ENCODE measurements at places on chromosomes 13 and 19.
A peak's percentile ranks its signal among the peaks of the same experiment; 100 is the strongest.

- DNase-seq = no peak
Observed at GRCh38 chr13:80100636-80101035, 240.3 kb downstream of the SPRY2 start.

GRCh38 chr19:38274739-38275138 lies 10.4 kb downstream of the SPINT2 start:
- DNase-seq = no peak

DNA sequence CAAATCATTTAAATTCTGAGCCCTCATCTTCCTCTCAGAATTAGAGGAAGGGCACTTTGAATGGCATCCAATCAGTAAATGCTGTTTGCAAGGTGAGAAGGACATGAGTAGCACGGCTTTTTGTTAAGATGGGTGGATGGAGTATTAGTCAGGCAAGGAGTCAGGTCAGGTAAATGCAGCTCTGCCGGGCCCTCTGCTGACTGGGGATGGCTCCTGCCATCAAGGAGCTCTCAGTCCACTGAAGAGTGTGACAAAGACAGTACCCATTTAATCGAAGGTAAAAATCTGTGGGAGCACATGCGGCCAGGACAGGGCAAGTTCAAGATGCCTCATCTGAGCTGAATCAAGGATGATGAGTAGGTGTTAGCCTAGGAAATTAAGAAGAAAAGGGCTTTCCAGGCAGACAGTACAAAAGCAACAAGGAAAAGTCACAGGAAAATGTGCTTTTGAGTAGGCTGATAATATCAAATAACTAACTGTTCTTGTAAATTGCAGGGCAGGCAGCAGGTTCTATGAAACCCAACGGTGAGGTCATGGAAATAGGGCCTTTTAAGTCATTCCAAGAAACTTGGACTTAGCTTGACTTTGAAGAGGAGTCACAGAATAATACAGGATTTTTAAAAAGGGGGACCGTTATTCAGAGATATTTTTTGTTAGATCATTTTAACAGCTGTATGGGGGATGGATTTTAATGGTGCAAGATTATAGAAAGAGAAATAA lies 670.5 kb upstream of the ARGLU1 start:
- DNase-seq = no peak

DNA sequence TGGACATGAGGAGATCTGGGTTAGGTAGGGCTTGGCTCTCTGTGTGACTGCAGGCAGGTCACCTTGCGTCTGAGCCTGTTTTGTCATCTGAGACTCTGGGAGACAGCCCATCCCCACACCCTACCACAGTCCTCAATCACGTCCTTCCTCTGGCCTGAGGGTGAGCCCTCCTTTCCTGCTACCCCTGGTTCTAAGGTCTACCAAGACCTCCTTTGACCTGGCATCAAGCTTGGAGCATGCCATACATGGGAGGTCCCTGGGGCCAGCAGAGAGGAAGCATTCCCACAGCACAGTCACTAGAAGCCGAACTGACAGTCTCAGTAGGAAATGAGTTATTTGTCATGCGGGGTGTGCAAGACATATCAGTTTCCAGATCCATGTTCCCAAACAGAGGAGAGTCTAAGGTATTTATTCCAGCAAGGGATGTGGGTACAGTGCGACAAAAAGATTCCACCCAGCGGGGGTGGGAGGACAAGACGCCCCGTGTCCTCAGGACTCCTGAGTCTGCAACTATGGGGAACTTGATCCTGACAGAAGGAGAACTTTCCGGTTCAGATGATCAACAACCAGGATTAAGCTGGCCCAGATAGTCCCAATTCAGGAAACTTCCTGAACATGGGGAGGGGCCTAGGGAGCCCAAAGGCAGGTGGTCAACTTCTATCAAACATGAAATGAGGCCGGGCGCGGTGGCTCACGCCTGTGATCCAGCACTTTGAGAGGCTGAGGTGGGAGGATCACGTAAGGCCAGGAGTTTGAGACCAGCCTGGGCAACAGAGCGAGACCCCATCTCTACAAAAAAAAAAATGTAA lies 9.5 kb downstream of the ARRDC2 start:
- DNase-seq = no peak

DNA sequence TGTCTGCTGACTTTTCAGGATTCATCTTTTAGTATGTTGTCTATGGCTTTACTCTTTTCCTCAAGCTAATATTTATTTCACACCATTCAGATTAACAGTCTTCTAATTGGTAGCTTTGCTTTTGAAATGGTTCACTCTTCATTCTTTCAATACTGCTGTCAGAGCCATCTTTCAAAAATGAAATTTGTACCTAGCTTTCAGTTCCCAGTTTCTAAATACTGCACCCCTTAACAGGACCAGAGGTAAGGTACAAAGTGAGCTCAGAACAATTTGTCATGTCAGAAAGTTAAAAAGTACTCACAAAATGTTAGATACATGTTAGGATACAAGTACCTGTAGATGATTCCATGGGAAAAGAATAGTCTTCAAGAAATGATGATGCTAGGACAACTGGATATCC lies 83.0 kb downstream of the FNDC3A start:
- no peak for DNase-seq

DNA sequence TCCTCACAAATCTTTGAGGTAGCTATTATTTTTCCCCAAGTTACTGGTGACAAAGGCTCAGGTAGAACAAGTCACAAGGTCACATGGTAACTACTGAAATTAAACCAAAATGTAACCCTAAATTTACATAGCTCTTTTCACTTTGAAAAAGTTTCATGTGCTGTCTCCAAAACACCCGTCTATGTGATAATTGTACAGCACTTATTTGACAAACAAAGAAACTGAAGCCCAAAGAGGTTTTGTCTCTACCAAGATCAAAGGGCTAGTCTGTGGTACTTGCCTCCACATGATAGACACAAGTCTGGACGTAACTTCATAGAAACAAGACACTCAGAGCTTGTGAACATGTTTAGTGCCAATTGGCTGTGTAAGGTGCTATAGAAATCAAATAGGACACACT lies 108.3 kb downstream of the SACS start:
- DNase-seq = no peak

DNA sequence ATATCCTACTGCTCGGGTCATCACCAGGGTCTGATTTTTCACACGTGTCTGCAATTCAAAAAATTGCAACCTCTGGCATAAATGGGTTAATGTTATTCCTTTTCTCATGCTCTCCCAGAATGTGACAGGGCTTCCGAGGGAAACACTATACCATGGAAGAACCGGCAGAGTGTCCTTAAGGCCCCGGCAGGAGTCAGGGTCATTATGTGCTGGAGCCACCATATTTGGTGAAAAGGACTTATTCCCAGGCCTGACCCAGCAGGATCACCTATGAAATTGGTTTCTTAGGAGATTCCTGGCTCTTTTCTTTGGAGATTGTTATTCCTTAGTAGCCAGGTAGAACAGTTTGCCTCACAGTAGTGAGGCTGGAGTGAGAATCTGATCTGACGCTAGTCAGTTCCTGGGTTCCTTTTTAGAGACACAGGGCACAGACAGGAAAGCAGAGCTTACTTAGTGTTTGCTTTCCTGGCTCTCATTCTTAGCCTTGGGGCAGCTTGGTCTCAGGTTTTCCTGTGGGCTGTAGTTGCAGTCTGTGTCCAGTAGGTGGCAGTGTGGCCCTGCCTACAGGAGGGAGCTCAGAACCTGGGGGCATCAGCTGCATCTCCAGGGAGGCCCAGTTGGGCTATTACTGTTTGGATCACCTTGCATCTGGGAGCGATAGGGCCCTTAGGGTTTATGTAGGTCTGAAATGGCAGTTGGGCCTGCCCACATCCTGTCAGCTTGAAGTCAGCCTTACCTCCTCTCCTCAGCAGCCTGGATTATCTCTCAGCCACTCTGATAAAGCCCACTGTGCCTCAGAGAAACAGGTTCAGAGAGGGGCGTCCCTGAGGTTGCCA lies 12.4 kb downstream of the SNRNP70 start:
- peak; percentile 67 for DNase-seq

DNA sequence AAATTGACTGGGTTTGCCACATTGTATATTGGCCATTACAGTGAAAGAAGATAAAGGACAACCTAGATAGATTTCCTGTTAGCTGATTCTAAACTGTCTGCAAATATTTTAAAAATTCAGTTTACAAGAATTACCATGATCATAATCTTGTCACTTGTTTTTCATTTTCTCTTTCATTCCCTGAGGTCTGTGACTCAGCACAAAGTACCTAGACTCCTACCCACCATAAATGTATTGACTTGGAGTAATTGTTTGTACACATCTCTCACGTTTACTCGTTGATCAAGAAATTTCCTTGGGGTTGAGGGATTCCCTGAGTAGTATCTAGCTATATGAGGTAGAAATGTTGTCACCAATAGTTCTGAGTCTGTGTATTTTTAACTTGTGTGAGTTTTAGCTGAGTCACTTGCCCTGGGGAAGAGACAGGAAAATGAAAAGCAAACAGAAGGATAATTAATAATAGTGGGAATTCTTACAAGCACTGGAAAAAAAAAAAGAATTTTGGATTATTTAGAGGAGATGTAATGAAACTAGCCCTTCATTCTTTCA lies 299.2 kb upstream of the DACH1 start:
- no peak for DNase-seq

DNA sequence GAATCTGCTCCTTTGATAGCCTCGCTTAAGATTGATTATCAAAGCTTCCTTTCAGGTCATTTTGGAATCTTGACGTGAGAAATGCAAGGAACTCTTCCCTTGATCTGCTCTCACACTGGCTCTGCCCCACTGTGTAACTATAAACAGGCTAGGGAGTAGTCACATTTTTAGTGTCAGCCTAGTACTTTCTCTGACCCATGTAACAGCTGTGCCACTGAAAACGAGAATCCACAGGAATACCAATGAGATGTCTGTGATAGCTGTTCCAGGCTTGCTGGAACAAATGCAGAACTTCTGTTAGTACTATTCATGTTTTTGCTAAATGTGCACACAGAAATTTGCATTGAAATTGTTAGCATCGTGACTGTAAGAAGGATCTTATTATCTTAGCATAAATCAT lies 221.3 kb downstream of the MYO16 start:
- no peak for DNase-seq

GRCh38 chr13:74707291-74707690 lies 573.1 kb upstream of the KLF12 start:
- DNase-seq = no peak

- DNase-seq = peak; percentile 72
Observed at GRCh38 chr19:38389101-38389925, 816 bp downstream of the SPRED3 start.
